ENCODE measurements at places on chromosomes 1 and 21.

DNA sequence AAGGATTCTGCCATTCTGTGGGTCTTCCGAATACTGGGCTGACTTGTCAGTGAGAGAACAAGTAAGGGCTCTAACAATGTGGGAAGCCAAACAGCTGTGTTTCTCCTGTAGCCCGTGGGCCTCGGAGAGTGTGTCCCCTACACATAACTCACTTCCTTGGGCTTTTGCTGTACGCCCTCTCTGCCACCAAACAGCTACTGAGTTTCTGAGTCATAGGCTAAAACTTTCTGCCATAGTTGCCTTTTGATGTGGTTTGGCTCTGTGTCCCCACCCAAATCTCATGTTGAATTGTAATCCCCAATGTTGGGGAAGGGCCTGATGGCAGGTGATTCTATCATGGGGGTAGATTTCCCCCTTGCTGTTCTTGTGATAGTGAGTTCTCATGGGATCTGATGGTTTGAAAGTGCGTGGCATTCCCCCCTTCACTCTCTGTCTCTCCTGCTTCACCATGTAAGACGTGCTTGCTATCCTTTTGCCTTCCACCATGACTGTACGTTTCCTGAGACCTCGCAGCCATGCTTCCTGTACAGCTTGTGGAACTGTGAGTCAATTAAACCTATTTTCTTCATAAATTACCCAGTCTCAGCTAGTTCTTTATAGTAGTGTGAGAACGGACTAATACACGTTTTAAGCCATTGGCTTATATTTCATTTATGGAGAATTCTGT, 194.8 kb upstream of the HMCN1 start:
- no peak for DNase-seq

DNA sequence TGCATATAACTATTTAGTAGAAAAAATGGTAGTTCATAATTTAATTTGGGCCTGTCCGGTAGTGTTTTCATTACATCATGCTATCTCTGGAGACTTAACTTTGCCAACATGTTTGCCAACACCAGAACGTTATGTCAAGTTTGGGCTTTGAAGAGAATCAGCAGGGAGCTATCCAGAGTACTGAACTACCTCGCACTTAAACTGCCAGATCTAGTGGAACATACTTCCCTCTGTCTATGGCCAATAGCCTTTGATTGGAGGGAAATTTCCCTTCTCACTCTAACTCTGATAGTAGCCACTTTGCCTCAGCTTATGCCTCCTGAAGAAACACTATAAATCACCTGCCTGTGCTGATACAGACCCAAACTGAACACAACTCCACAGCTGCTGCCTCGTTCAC, 10.0 kb downstream of the LRRC53 start:
- DNase-seq: peak; percentile 40

DNA sequence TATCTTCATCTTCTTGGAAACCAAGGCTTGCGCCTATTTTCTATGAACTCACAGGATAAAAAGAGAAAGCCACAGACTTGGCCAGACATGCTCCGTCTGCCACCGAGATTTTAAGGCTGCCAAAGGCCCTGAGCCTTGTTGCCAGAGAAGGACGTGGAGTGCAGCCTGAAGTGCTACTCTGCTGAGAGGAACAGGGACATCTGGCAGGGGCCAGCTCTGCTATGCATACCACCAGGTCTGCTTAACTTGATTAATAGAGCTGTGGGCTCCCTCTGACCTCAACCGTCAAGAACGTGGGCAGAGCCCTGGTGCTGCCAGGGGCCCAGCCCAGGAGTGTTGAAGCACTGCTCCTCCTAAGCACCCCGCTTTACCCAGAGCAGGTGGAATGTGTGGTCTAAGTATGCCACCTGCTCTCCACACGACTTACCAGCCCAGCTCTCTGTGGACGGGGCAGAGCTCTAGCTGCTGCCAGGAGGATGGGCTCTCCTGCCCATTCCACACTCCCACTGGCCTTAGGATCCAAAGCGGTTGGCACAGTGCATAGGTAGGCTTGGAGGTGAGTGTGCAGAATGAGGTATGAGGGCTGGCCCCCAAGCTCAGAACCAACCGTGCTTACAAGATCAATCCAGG, 10.6 kb downstream of the HCRTR1 start:
- DNase-seq: peak; percentile 38

- no peak for DNase-seq
Measured at GRCh38 chr1:109213345-109213823, 334 bp upstream of the SARS1 start.

GRCh38 chr1:31784356-31785019, 20.3 kb upstream of the ADGRB2 start:
- no peak for DNase-seq

DNA sequence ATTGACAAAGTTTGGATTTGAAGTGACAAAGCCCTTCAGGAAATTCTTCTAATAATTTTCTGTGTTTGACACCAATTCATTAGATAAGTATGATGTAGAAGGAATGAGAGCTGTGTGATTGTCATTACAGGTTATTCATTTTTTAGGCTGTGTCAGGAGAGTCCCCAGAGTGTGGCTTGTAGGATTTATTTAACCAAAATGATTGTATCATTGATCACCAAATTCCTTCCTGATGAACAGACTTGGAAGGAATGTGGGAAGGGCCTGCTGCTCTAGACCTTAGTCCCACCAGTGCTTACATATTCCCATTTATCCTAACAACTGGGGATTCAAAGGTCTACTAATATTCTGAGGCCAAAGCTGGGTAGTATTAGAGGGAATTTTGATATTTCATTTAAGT, 383.3 kb upstream of the KAZN start:
- DNase-seq: peak; percentile 33

GRCh38 chr21:17139696-17140095, 373.1 kb upstream of the CXADR start:
- DNase-seq: no peak

DNA sequence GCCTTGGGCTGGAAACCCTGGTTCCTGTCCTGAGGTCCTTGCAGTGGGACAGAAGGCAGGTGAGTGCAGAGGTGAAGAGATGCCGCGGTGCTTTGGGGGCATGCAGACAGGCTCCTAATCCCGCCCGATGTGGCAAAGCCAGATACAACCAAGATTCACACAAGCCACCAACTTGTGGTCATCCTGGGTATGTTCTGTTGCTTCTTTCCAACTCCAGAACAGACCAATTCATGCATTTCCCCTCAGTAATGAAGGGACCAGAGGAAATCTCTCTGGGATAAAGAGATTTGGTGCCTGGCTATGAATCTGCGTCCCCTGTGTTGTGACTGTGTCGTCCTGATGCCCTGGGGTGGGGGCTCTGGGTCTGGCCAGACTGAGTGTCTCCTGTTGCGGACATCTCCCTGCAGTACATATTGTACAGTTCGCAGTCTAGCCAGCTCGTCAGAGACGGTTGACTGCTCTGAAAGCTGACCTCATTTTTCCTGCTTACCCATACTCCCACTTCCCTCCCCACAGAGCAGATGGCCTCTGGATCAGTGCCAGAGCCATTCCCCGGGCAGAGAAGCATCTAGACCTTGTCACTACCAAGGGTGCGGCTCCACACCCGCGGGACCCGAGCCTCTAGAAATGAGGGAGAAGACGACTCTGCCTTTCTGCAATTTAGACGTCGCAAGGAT, 216.3 kb downstream of the KIF26B start:
- no peak for DNase-seq

DNA sequence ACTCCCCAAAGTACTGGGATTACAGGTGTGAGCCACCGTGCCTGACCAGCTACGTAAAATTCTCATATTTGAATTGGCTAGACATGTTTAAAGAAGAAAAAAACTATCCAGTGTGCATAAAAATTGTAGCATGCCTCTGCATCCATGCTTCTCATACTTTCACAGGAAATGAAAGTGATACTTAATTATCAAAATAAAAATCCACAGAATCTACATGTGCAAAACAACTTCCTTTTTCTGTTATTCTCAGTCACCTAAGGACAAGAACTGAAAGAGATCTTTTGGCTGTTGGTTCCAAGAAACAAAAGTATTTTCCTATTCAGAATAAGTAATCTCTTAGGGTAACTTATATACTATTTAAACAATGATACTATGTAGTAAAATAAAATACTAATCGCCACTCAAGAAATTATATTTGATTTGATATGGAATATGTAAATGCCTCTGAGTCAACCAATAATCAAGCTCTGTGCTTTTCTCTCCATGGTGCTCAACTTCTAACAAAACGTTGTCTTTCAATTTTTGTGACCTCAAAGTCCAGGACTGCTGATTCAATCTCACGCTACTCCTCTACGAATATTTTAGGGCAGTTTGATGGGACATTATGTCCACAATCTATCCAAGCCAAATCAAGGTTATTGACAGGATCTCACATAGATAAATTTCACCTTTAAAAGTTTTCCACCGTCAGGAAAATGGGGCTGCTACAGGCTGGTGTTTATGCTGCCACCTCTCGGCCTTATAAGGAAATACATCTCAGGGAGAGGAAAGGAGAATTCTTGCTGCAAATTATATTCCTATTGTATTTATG, 102.7 kb downstream of the ZNF281 start:
- peak; percentile 63 for DNase-seq

DNA sequence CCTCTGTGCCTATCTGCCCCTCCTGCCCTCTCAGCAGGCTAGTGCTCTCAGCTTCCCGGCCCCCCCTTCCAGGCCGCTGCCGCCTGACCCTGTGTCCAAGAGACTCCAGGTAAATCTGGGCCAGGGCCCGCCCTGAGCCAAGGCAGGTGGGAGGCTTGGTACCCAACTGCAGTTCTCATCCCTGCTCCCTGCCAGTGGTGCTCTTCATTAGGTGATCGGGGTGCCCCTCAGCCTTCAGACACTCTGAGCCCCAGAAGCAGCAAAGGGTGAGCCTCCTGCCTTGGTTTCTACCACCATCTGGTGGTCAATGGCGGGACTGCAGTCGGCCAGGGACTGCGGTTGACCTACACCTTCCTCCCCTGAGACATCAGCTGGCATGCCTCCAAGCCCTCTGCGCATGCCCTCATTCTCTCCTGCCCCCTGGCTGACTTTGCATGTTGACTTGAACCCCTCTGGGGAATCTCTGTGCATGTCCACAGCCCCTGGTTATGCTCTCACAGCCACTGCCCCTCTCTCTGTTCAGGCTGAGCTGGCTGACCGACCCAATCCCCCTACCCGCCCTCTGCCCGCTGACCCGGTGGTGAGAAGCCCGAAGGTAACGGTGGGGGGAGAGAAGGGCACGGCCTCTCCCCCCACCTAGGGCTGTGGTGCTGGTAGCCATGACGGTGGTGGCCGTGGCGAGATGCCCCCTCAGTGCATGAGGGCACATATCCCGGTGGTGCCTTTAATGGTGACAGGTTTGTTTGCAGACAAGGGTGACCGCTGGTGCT, 2.0 kb upstream of the EFNA4 start:
- peak; percentile 89 for DNase-seq

DNA sequence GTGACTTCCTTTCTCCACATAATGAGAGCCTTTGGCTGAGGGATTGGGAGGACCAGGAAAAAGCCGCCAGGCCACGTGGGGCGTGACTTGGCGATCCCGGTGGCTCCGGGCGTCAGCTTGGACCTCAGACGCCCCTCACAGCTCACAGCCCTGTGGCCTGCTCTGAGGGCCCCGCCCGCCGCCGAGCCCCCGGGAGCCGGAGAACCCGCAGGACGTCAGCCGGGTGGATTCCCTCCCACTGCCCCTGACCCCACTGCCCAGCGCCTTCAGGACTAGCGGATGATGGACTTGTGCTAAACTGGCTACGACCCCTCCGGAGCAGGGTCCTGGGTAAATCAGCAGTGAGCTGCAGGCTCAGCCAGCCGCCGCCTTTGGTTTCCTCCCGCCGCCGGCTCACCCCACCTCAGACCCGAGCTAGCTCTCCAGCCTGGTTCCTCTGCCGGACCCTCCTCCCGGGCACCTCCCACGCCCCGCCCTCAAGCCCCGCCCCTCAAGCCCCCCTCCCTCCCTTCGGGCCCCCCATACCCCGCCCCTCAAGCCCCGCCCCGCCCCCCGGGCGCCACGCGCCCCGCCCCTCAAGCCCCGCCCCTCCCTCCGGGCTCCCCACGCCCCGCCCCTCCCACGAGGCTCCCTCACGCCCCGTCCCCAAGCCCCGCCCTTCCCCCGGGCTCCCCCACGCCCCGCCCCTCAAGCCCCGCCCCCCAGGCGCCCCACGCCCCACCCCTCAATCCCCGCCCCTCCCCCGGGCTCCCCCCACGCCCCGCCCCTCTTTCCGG, 10.0 kb upstream of the FAAP20 start:
- peak; percentile 98 for DNase-seq

- DNase-seq: no peak
Measured at GRCh38 chr1:223669003-223669795, 3.7 kb upstream of the CAPN8 start.

GRCh38 chr1:84010136-84010535, 11.2 kb upstream of the TTLL7 start:
- no peak for DNase-seq
